CD8-positive, alpha-beta T cell (primary cell): ENCODE measurements at places on chromosomes 13 and 19. TPM values are rescaled to one million over a fixed set of nuclear protein-coding genes. Genes with fewer than 3 reads are reported as not detected.

NOVA2 gene
- total RNA-seq: not detected

THSD8 gene
- total RNA-seq: 0.79 TPM

ANGPTL8 gene
- not detected for total RNA-seq

ZNF865 gene
- 12.6 TPM for total RNA-seq

C5AR2 gene
- not detected for total RNA-seq

CHAF1A gene
- total RNA-seq: 26.3 TPM

GNG7 gene
- 2.9 TPM for total RNA-seq

CCNA1 gene
- total RNA-seq: not detected

SLC7A10 gene
- total RNA-seq: not detected

SPRED3 gene
- 1.00 TPM for total RNA-seq

RAB3A gene
- total RNA-seq: 19.4 TPM

IZUMO2 gene
- not detected for total RNA-seq

FKRP gene
- 23.2 TPM for total RNA-seq

NPAS1 gene
- total RNA-seq: 1.6 TPM

ZNF560 gene
- not detected for total RNA-seq

ZNF439 gene
- 6.2 TPM for total RNA-seq

METTL21C gene
- total RNA-seq: not detected

PSG1 gene
- total RNA-seq: not detected

AMH gene
- 4.4 TPM for total RNA-seq

CYP2A7 gene
- not detected for total RNA-seq

SHC2 gene
- total RNA-seq: 6.1 TPM

HSPH1 gene
- total RNA-seq: 189 TPM

CGB5 gene
- total RNA-seq: not detected

ELSPBP1 gene
- not detected for total RNA-seq

ONECUT3 gene
- not detected for total RNA-seq

CBLC gene
- not detected for total RNA-seq

TMED1 gene
- total RNA-seq: 13.5 TPM

DOCK6 gene
- 0.54 TPM for total RNA-seq

APOC4 gene
- total RNA-seq: not detected

ZNF699 gene
- 15.1 TPM for total RNA-seq

SIGLEC10 gene
- total RNA-seq: not detected

CD320 gene
- total RNA-seq: 19.1 TPM

CCDC70 gene
- total RNA-seq: not detected

CD37 gene
- total RNA-seq: 279 TPM

KIR2DL3 gene
- total RNA-seq: 0.61 TPM

C19orf38 gene
- not detected for total RNA-seq

CEBPG gene
- total RNA-seq: 14.4 TPM

CEACAM4 gene
- total RNA-seq: not detected

CNFN gene
- not detected for total RNA-seq

TTYH1 gene
- total RNA-seq: not detected

ZNF814 gene
- total RNA-seq: 48.2 TPM

TMEM221 gene
- not detected for total RNA-seq

RGL3 gene
- total RNA-seq: not detected

TMEM145 gene
- total RNA-seq: not detected

CYP4F11 gene
- not detected for total RNA-seq

DCUN1D2 gene
- 13.9 TPM for total RNA-seq

C13orf46 gene
- 12.1 TPM for total RNA-seq

ZNF57 gene
- total RNA-seq: 1.5 TPM

RASAL3 gene
- total RNA-seq: 80.0 TPM

BRME1 gene
- total RNA-seq: 1.2 TPM

CATSPERD gene
- not detected for total RNA-seq

ZNF850 gene
- total RNA-seq: 2.7 TPM

NLRP12 gene
- not detected for total RNA-seq
